ENCODE measurements at places on chromosomes 4 and X.

DNA sequence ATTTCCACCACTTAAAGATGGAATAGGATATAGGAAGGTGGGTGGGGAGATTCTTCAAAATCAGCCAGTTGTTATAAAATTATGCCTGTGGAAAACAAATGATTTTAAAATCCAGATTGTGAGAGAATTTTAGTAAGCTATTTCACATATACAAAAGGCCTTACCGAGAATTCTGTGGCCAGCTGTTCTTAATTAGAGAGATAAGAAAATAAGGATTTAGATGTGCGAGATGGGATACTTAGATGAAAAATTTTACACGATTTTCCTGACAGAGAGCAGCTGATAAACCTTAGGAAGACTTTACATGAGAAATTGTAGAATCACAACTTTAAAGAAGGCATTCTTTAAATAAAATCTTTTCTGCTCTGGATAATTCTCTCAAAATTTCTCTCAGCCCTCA is 94.5 kb upstream of the IQCM start:
- no peak for DNase-seq

- DNase-seq = no peak
Measured at GRCh38 chr4:123825596-123826291, 429.1 kb downstream of the SPRY1 start.

DNA sequence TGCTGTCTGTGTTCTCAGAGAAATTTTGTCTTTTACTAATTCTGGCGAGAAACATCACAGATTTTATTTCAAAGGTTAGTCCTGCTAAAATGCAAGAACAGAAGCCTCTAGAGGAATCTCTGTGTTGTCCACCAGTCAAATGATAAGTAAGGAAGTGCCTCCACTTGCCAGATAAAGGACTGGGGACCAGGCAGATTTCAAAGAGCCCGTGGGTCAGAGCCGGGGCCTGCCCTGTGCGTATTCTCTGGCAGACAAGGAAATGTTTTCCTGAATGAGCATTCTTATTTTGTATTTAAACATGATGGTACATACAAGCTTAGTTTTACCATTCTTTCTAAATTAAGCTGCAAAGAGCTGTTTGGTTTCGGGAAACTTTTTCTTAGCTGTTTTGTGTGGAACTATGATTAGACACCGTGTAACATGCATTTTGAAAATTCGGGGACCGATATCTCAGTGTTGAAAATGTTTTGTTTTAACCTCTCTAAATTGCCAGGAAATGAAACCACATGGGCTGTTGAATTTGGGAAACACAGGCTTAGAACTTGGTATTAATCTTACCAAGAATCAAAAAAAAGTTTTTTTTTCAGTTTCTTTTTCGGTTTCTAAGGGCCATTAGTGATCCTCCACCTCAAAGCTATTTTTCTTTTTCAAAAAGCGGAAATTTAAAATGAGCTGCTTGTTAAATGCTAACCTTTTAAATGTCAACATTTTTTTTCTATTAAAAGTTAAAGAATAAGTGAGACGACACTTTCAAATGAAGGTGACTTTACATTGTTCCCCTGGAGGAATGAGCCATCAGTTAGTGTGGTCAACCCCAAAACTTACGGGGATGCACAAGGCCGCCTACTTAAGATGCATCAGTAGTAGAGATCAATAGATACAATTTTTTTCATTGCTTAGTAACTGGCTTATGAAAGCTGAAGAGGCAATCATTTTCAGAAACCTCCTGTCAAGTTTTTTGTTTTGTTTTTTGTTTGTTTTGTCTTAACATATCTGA is 89.6 kb upstream of the MTM1 start:
- DNase-seq = no peak

- no peak for DNase-seq
Measured at GRCh38 chrX:42149765-42150164, 226.4 kb upstream of the CASK start.

DNA sequence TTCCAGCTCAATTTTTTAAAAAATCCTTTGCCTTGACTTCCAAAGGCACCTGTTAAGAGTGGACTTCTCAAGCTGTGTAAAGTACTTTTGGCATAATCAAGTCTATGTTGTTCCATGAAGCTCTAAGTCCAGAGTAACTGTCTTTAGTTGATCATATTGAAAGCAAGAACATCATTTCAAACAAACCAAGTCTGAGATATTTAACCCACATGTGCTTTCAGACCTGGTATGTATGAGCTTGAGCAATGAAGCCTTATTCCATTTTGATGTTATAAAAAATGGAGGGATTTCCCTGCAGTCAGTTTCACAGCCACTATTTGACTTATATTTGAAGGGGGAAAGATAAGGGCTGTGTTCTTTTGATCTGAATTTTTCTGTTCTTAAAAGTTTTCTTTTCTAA is 23.7 kb upstream of the EOLA2 start:
- DNase-seq = no peak

DNA sequence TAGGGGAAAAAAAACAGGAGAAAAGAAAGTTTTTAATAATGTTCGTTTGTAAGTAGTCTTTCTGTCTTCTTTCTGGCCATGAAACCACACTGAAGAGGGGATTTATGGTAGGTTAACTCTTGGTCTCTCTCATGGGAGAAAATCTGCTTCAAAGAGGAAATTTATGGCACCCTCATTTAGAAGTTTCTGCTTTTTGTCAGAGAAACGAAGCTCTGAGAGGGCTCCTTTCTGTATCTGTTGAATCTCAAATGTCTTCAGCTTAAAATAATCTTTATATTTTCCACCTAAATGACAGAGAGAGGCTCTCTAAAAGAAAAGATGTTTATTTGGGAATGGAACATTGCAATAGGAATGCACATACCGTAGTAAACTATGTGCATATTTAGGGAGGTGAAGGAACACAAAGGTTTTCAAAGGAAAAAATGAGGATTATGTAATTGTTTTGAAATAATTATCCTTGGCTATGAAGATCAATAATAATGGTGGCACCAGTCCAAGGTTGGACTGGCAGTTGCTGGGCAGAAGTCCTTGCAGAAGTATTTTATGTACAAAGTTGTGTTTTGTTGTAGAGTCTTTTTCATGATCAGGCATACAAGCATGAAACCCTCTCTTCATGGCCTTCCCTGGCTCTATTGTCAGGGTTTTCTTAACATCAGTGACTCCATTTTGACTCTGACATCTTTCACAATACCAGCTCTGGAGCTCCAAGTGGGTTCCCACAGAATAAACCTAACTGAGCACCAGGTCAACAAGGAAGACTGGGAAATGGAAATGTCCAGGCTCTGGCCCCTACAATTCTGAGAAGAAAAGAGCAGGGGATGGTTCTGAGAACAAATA is 53.0 kb upstream of the HPSE start:
- DNase-seq = no peak

DNA sequence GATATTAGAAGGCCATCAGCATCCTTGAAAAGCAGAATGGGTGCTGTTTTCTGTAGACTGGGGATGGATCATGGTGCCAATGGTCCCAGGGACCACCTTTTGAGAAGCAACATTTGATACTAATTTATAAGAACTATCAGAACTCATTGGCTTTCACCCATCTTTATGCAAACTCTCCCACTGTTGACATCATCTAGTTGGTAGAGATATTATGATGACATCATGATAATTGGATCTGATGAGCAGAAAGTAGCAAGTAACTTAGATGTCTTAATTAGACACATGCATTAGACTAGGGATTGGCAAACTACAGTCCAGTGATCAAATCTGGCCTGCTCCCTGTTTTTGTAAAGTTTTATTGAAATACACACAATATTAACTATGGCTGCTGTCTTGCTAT is 181.0 kb downstream of the DCHS2 start:
- DNase-seq = no peak
